ENCODE measurements at places on chromosomes 11 and 22. TPM values are rescaled to one million over a fixed set of nuclear protein-coding genes. Genes with fewer than 3 reads are reported as not detected.

Gene OVOL1
- 0.77 TPM for total RNA-seq

Gene CHRNA10
- total RNA-seq: 6.3 TPM

- H3K4me3 ChIP-seq: no peak overlapping the region
- no peak for DNase-seq
- peak overlapping the region; percentile 53 for H3K27ac ChIP-seq
- H3K27me3 ChIP-seq: no peaks in the 10 kb centered on the region
Observed at GRCh38 chr22:32631507-32632255, 157.1 kb downstream of the FBXO7 start.

DNA sequence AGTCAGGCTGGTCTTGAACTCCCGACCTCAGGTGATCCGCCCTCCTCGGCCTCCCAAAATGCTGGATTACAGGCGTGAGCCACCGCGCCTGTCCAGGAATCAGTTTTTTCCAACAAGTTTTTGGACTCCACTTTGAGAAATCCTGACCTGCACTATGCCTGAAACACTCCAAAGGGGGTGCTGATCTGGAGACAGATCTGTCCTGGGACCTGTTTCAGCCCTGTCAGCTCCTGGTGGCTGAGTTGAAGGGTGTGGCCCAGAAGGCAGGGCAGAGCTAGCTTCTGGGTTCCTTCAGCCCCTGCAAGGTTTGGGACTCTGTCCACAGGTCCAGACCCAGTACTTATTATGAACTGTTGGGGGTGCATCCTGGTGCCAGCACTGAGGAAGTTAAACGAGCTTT is 1.2 kb downstream of the DNAJC4 start:
- H3K36me3 ChIP-seq: no peaks in the 10 kb centered on the region
- peaks cover 55% of the 10 kb centered on the region for H3K4me1 ChIP-seq
- no peaks in the 10 kb centered on the region for H3K27me3 ChIP-seq
- no peak overlapping the region for H3K4me3 ChIP-seq

Gene OR51D1
- total RNA-seq: not detected

DNA sequence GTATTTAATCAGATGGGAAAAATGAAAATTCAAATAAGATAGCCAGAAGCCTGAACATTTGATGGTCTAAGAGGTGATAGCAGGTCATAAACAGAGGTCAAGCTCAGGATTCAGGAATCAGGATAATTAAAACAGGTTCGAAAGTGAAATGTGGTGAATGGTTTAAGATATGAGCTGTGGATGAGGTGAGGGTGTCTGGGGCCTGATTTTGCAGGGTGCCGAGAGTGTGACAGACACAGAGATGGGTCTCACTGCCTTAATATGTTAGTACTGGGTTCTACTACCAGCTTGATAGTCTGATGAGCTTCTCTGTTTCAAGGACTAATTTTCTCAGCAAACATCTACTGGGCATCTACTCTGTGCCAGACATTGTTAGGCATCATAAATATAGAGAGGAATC is 19.9 kb upstream of the EMSY start:
- H3K27ac ChIP-seq: no peak overlapping the region
- H3K27me3 ChIP-seq: no peaks in the 10 kb centered on the region
- H3K36me3 ChIP-seq: no peaks in the 10 kb centered on the region
- no peak for DNase-seq
- no peaks in the 10 kb centered on the region for H3K4me1 ChIP-seq

Gene CCDC81
- total RNA-seq: 10.5 TPM

Gene MS4A4A
- 10.2 TPM for total RNA-seq

DNA sequence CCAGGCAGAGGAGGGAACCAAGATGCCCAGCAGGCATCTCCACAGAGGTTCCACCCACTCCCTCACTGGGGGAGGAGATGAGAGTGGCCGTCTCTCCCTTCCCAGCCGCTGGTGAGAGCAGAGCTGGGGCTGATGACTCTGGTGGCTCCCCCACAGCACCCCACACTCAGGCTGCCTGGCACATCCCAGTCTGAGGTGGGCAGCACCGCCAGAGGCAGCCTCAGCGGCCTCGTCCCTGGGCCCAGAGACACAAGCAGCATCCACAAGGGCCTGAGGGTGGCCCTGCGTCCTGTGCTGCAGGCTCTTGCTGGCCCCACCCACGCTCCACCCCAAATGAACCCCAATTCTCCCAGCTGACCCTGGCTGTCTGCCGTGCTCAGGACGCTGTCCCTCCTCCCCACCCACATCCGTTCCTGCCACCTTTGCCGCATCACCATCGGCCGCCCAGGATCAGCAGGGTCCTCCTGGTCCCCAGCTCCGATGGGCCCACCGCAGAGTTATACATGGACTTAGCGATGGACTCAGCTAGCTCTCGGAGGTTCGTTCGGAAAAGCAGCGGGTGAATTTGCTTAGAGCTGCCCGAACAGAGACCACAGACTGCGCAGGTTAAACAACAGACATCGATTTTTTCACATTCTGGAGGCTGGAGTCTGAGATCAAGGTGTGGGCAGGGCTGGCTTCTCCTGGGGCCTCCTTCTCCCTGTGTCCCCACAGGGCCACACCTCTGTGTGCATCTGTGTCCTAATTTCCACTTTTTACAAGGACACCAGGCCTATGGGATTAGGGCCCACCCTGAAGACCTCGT is 20.2 kb upstream of the CTSD start:
- no peaks in the 10 kb centered on the region for H3K27me3 ChIP-seq
- no peaks in the 10 kb centered on the region for H3K4me1 ChIP-seq
- no peak overlapping the region for H3K27ac ChIP-seq
- peak; percentile 70 for DNase-seq
- H3K4me3 ChIP-seq: no peak overlapping the region

Gene MYRF
- total RNA-seq: 50.1 TPM

Gene ALDH3B1
- total RNA-seq: 218 TPM

Gene CCDC157
- total RNA-seq: 16.1 TPM

GRCh38 chr11:129723761-129724162 is 91.9 kb upstream of the TMEM45B start:
- DNase-seq: no peak
- H3K27me3 ChIP-seq: no peaks in the 10 kb centered on the region
- no peak overlapping the region for H3K27ac ChIP-seq
- H3K4me1 ChIP-seq: no peaks in the 10 kb centered on the region
- H3K4me3 ChIP-seq: no peak overlapping the region

GRCh38 chr11:112507281-112507680 is 246.6 kb upstream of the PLET1 start:
- H3K36me3 ChIP-seq: no peaks in the 10 kb centered on the region
- no peaks in the 10 kb centered on the region for H3K4me1 ChIP-seq
- H3K27me3 ChIP-seq: no peaks in the 10 kb centered on the region
- DNase-seq: no peak
- H3K27ac ChIP-seq: no peak overlapping the region
- no peak overlapping the region for H3K4me3 ChIP-seq

Gene OR4S1
- total RNA-seq: not detected

Gene SEZ6L
- total RNA-seq: not detected

Gene GLYAT
- not detected for total RNA-seq

Gene KCNJ1
- not detected for total RNA-seq

Measured in upper lobe of left lung (tissue), 6 donors.